ENCODE measurements at places on chromosomes 5 and 9.

DNA sequence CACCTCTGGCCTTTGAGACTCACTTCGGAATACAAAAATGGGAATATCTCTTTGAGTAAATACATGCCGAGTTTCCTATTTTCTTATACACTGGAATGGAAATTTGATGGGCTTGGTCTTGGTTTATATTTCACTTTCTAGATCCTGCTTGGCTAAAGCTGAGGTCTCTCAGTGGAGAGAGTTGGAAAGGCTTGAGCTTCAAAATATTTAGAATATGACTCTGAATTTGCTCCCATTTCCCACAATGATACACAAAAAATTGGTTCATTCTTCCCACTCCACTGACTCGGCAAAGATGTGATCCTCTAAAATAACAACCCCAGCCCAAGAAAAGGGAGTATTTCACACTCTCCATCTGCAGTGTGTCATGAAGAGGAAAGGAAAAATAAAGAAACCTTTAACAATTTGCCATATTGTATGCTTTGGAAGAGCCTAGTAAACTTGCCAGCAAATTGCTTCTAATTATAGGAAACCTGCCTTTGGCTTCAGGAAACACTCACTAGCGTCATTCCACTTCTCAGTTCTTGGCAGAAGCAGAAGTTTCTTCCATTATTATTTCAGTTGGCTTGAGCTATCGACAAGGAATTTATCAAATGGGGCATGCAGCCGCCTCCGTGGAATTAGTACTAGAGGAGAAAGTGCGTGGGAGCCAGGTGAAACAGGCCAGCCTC, 302.9 kb downstream of the NSG2 start:
- DNase-seq = no peak

- no peak for DNase-seq
Measured at GRCh38 chr5:1413611-1414241, 31.5 kb downstream of the SLC6A3 start.

DNA sequence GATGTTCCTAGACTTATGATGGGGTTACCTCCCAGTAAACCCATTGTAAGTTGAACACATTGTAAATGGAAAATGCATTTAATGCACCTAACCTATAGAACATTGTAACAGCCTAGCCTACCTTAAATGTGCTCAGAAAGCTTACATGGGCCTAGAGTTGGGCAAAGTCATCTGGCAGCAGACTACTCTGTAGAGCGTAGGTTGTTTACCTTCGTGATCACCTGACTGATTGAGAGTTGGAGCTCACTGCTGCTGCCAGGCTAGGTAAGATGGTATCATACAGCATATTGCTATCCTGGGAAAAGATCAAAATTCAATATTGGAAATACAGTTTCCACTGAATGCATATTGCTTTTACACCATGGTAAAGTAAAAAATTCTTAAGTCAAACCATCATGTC, 95.4 kb downstream of the HTR4 start:
- DNase-seq = no peak

- DNase-seq = no peak
Measured at GRCh38 chr9:21634951-21635350, 152.8 kb upstream of the IFNE start.

GRCh38 chr9:121354141-121354540, 15.9 kb downstream of the STOM start:
- DNase-seq = no peak

DNA sequence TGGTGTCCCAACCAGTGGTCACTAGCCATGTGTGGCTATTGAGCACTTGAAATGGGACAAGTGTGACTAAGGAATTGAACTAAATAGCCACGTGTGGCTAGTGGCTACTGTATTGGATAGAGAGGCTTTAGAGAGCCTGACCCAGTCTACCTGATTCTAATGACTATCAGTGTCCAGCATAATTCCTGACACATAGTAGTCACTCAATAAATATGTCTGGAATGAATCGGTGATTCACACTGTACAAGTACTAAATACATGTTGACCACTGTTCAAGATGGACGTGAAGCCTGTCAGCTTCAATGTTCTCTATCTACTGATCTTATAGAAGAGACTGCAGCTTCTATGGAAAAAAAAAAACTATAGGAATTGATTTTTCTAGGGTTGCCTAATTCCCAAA, 57.7 kb upstream of the MAST4 start:
- DNase-seq = no peak

DNA sequence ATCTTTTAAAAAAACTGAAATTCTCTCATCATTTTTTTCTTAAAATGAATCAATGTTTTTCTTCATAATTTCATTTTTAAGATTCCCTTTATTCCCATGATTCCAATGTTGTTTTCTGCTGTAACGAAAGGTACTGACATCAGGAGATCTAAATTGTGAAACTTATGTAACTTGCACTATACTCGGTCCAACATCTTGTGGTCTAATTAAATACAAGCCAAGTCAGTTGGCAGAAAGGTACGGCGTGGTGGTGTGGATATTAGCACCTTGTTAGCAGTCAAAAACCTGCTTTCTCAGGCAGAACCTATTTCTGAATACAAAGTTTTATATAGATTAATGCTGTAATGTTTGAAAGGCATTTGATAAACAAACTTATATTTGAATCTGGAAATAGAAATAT, 20.1 kb downstream of the RORB start:
- no peak for DNase-seq

- no peak for DNase-seq
Measured at GRCh38 chr9:97918611-97919010, 3.7 kb downstream of the TRMO start.

GRCh38 chr9:14361074-14361473, 47.1 kb upstream of the NFIB start:
- DNase-seq = no peak

- DNase-seq = no peak
Measured at GRCh38 chr9:8845808-8846207, 1046.2 kb upstream of the DMAC1 start.

GRCh38 chr9:82651474-82651873, 411.5 kb downstream of the RASEF start:
- DNase-seq = no peak

DNA sequence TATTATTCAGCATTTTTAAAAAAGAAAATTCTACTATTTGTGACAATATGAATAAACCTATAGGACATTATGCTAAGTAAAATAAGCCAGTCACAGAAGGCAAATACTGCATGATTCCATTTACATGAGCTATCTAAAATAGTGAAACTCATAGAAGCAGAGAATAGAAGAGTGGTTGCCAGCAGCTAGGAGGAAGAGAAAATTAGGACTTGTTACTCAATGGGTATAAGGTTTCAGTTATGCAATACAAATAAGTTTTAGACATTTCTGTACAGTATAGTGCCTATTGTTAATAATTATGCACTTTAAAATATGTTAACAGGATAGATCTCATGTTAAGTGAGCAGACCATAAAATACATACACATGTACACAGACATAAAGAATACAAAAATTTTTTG, 73.8 kb upstream of the SPINK5 start:
- DNase-seq = no peak

DNA sequence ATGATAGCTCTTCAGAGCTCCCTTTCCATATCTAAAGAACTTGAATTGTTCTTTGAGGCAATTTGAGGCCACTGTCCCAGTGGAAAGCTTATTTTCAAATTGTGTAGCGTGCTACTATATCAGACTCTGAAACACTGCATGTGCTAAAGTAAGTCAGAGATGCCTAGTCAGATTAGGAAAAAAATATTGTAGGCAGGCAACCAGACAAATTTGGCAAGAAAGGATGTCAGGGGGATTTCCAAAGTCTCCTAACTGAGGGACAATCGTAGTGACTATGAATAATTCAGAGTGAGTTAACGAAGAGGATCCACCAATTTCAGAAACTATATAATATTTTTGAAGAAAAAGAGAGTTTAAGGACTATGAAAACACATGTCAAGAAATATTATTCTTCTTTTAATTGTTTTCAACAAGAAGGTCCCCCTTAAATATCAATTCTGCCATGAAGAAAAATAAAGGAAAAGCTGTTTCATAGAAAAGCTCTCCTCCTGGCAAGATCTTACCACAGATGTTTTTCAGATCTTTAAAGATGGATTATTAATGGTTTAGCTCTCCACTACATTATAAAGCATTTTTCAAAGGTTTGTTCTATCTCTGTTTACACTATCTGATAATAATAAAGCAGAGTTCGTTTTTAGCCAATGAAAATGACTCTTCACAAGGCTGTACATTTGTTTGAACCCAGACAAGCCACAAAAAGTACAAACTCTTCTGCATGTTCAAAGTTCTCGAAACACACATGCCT, 273.5 kb upstream of the PTGER4 start:
- no peak for DNase-seq

DNA sequence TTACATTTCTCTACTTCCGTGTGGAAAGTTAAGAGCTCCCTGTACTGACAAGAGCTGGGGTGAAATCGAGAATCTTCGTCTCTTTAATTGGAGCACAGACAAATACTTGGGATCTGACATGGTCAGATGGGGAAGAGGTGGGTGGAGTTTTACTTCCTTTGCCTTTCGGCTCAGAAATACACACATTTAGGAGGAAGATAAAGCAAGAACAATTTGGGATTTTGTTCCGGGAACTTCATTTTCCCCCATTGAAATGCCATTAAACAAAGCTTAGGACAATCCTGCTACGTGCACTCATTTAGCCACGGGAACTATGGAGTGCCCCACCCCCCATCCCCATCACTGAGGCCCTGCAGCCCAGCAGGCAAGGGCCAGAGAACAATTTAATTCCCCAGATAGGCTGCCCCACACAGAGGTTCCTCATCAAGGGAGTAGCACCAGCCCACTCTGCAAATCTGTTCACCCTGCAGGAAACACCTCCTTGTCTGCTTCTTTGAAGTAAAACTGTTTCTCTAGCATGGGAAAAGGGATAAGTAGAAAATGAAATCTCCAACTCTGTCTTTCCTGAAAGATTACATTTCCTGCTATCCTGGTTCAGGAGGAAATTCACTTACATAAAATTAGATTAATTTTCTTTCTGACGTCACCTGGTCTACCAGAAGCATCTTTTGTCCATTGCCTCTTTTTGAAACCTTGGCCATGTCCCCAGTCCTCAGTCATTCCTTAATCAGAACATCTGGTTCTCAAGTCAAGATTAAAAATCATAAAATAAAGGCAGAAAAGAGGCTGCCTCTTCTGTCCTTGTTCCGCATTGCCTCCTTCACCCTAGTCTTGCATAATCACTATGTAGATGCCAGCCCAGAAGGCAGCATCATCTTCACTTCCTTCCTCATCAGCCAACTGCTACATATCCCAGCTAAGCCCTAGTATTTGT, 206.4 kb downstream of the ENC1 start:
- DNase-seq = no peak

- no peak for DNase-seq
Measured at GRCh38 chr5:36703245-36703860, 96.9 kb downstream of the SLC1A3 start.

- DNase-seq = no peak
Measured at GRCh38 chr5:21573416-21574314, 1279.5 kb downstream of the CDH12 start.

GRCh38 chr5:64285188-64286130, 119.8 kb downstream of the RNF180 start:
- no peak for DNase-seq

DNA sequence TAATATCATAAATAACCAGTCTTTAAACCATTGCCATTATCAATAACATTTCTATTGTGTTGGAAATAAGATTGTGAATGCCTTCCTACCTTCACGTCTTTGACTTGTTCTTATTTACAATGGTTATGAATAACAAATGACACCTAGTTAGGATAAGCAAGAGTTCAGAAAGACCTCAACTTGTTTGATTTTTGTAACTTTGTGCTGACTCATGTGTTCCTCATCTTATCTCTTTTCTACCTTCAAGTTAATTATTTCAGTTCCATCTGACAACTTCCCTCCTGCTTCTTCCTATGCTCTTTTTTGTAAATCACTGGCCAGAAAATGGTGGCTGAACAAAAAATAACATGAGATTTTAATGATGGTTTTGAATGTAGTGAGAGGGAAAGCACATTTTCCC, 538.5 kb upstream of the TUSC1 start:
- no peak for DNase-seq

DNA sequence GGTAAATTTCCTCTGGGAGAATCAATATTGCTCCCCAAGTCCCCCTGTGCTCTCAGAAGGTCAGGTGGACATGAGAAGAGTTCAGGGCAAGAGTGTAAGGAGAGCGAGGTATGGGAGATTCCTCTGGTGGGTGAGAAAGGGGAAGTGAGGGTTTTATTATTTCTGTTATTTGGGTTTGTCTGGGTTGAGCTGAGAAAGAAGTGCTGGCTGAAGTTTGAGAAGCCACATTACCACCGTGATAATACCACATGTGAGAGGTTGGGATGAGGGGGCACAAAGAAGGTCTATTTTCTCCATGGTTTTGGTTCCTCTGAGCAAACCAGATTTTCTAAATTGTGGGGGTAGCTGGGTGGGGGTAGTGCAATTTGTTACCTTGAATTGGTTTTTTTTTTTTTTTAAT, 350.4 kb downstream of the OSTF1 start:
- DNase-seq = no peak

GRCh38 chr5:116881921-116882531, 307.4 kb upstream of the SEMA6A start:
- DNase-seq = no peak

DNA sequence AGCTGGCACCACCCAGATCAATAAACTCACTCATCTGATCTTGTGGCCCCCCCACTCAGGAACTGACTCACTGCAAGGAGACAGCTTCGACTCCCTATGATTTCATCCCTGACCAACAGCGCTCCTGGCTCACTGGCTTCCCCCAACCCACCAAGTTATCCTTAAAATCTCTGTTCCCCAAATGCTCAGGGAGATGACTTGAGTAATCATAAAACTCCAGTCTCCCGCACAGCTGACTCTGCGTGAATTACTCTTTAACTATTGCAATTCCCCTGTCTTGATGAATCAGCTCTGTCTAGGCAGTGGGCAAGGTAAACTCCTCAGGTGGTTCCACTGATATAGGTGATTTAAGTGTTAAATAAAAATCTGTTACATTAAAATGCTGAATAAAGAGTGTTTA, 1.9 kb upstream of the TRIM32 start:
- no peak for DNase-seq

DNA sequence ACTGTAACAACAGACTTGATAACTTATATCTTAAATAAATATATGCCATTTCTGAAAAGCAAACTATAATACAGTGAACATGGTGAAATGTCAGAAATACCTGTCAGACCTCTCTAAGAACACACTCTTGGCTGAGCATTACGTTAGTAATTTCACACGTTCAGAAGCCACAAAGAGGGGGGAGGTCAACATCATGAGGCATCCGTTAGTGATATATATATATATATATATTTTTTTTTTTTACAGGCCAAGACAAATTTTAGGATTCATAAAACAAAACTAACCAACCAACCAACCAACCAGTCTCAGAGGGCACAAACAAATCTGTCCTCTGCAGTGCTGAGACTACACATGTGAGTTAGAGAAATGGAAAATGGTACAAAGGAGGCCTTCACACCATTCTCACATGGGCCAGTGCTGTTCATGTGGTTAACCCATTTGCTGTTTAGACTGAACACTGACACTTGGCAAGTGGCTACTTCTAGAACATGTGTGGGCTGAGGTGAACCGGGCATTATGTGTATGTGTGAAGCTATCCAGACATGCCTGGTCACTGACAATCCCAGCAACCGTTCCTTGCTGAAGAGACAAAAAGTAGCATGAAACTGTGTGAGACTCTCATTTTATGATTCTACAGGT, 54.5 kb downstream of the ELL2 start:
- no peak for DNase-seq
